ENCODE measurements at places on chromosomes 1 and 21.

- DNase-seq, result no peak
These were observed 59.5 kb downstream of the CASZ1 start for GRCh38 chr1:10736634-10737586.

DNA sequence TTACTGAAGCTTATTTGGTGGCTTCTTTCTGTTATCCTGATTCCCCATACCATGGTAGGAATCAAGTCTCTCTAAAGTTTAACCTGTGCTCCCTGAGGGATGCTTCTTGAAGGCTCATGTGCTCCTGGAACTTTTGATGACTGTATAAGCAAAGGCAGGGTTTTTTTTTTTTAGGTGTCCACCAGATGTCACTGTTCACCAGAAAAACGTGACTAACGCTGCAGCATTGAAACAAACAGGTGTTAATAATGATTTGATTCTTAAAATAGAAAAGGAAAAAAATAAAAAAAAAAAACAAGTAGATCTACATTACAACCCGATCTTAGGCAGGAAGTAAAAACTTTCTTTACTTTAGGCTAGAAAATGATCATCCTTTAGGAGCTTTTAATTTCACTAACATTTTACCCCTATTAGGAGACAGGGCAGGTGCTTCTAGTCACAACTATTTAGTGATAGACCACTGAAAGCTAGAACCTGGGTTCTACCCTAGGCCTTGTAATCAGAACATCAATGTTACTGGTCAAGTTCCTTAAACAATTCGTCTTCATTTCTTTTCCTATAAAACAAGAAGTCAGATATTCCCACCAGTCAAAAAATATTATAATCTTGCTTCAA is 223.0 kb downstream of the PLA2G4A start:
- DNase-seq, result peak; percentile 87

GRCh38 chr1:205054013-205054412 is 11.0 kb downstream of the CNTN2 start:
- DNase-seq, result no peak

DNA sequence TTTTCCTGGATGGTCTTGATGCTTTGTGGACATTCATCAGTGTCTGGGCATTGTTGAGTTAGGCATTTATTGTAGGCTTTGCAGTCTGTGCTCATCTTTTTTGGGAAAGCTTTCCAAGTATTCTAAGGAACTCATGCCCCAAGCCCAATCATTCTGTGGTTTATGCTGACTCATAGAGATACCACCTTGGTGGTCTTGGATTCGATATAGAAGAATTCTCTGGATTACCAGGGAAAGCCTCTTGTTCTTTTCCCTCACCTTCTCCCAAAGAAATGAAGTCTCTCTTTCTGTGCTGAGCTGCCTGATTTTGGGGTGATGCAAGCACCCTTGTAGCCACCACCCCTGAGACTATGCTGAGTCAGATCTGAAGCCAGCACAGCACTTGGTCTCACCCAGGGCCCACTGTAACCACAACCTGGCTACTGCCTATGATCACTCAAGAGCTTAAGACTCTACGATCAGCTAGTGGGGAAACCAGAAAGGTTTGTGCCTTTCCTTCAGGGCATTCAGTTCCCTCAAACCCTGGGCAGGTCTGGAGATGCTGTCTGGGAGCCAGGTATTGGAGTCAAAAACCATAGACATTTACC is 422.6 kb downstream of the NUF2 start:
- DNase-seq, result no peak
